Forelimb muscle (tissue), 1 donor: ENCODE measurements at places on chromosomes 12 and 14.

- DNase-seq: no peak
These were observed 97.2 kb upstream of the TMEM260 start for GRCh38 chr14:56482310-56482911.

- no peak for DNase-seq
These were observed 19.2 kb upstream of the MAP1LC3B2 start for GRCh38 chr12:116539905-116540482.

- no peak for DNase-seq
These were observed 6.6 kb downstream of the ANKS1B start for GRCh38 chr12:99978152-99978551.

GRCh38 chr12:61355105-61355504 is 905.1 kb upstream of the USP15 start:
- no peak for DNase-seq

DNA sequence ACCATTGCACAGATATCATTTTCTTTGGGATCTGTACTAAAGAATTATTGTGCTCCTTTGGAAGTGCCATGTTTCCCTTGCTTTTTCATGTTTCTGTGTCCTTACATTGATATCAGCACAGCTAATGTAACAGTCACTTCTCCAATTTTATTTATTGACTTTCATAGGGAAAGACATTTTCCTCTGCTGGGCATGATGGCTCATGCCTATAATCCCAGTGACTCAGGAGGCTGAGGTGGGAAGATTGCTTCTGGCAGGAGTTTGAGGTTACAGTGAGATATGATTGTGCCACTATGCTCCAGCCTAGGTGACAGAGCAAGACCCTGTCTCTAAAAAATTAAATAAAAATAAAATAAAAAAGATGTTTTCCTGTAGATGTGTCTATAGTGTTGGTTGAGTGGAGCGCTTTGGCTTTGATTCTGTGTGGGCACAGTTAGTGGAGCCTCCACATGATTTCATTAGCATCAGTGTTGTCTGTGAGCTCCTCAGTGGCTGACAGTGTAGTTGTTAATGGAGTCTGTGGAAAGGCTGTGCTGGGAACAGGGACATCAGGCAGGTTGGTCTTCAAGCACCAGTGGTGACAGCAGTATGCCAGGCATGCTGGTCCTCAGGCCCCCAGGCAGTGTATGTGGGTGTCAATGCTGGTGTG is 7.4 kb downstream of the OAS2 start:
- no peak for DNase-seq

DNA sequence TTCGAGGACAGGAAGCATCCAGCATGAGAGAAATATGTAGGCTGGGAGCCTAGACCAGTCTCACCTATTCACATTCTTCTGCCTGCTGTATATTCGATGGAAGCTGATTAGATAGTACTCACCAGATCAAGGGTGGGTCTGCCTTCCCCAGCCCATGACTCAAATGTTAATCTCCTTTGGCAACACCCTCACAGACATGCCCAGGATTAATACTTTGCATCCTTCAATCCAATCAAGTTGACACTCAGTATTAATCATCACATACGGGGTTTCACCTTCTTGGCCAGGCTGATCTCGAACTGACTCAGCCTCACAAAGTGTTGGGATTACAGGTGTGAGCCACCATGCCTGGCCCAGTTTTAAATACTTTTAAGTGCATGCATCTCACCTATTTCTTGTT is 30.5 kb upstream of the SLC10A1 start:
- DNase-seq: no peak

DNA sequence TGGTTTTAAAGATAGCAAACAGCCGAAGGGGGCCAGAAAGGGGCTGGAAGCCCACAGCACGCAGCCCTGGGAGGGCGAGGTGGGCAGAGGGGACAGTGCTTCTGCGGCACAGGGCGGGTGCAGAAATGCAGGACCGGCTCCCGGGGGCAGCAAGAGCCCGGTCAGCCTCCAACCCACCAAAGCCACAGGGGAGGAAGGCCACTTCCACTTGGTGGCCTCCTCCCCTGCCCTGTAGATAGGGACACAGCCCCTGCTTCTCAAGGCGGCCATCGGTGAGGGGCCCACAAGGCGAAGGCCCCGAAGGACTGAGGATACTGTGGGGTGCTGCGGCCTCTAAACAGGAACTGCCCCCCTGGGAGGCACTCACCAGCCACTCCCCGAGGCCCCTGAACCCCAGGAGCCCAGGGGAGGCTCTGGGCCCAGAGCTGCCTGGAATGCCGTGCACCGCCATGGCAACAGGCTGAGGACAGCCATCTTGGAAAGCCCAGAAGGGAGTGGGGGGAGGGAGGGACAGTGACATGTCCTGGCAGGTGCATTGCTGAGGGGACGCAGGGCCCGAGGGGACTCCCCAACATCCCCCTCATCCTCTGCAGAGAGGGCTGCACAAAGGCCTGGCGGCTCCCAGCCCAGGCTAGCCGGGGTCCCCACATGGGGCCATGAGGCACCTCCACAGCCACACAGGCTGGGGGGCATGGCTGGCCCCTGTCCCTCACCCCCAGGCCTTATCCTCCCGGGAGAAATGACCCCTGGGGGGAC is 114.7 kb downstream of the NCOR2 start:
- no peak for DNase-seq

DNA sequence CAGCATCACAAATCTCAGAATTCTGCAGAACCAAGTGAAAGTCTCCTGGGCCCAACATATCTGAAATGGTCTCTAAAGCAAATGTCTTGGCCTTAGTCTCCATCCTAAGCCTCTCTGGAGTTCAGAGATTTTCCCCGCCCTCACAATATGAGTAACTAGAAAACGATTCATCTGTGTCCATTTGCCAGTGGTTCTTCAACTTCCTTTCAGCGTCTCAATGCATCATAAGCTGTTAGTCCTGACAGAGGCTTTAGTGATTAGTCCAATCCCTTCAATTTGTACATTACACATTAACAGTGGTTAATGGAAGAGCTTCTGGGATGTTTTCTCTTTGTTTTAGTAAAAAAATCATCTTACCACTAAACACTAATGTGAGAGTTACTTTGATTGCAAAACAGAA is 17.4 kb downstream of the NPC2 start:
- DNase-seq: no peak

DNA sequence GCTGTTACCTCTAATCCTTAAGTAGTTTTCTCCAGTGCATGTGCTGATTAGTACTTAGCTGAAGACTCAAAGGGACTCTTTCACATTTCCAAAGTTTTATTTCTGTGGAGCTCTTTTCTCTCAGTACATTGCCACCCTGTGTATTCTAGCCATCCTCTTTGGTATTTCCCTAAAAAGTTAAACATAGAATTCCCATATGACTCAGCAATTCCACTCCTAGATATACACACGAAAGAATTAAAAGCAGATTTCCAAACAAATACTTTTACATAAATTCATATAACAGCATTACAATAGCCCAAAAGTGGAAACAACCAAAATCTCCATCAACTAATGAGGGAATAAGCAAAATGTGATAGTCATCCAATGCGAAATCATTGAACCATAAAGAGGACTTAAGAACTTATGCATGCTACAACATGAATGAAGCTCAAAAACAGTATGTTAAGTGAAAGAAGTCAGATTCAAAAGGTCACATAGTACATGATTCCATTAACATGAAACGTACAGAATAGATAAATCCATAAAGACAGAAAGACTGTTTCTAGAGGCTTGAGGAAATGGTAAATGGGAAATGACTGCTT is 9.0 kb upstream of the NOVA1 start:
- DNase-seq: no peak

GRCh38 chr12:24997970-24998582 is 49.2 kb upstream of the BCAT1 start:
- no peak for DNase-seq

- DNase-seq: no peak
These were observed 531.1 kb downstream of the NRXN3 start for GRCh38 chr14:78701246-78701645.
